ENCODE measurements at places on chromosomes 2 and 18.

GRCh38 chr2:37544591-37545031 lies 126.8 kb downstream of the CDC42EP3 start:
- DNase-seq: no peak

DNA sequence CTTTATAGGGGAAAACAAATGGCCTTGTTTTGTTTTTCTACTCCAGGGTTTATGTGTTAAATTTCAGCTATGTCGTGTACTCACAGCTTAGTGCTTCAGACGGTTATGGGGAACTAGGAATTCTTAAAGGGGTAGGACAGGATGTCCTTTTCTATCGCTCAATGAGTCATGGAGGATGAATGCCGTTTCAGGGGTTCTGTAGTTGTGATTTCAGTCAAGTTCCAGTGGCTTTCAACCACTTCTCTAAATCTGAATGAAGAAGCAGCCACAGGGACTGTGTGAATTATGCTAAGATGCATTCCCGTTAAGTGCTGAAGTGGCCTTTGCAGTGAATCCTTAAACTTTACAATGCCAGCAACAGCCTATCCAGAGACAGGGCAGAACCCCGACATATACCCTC lies 1231.7 kb upstream of the ZEB2 start:
- DNase-seq: no peak

GRCh38 chr2:108348816-108349570 lies 28.8 kb upstream of the SULT1C4 start:
- no peak for DNase-seq

- no peak for DNase-seq
Observed at GRCh38 chr2:132279344-132279743, 117.6 kb upstream of the ANKRD30BL start.

- DNase-seq: no peak
Observed at GRCh38 chr2:70714141-70714905, 53.7 kb downstream of the ADD2 start.

DNA sequence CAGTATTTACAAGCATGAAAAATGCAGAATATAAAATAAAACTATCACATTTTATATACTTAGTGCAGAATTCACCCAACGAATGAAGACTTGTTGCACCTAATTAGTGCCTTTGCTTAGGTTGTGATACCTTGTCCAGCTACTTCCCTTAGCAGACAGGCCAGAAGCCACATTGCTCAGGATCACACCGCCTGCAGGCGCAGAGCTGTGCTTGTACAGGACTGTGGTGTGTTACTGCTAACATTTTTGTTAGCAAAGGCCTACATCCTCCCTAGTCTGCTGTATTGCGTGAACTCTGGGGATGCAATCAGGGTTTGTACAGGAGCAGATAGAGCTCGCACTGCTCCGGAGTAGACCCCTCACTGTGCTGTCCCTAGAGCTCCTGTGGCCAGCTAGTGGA lies 336.9 kb downstream of the CBLN2 start:
- no peak for DNase-seq

- no peak for DNase-seq
Observed at GRCh38 chr2:129297430-129297829, 682.0 kb upstream of the RAB6C start.

GRCh38 chr2:7989823-7990222 lies 692.0 kb upstream of the ID2 start:
- DNase-seq: no peak

DNA sequence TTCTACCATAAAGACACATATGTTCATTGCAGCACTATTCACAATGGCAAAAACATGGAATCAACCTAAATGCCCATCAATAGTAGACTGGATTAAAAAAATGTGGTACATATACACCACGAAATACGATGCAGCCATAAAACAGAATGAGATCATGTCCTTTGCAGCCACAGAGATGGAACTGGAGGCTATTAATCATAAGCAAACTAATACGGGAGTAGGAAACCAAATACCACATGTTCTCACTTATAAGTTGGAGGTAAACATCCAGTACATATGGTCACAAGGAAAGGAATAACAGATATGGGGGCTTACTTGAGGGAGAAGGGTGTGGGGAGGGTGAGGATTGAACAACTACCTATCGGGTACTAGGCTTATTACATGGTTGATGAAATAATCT lies 7.7 kb downstream of the HMSD start:
- no peak for DNase-seq

- no peak for DNase-seq
Observed at GRCh38 chr2:20434588-20435294, 12.1 kb upstream of the RHOB start.

DNA sequence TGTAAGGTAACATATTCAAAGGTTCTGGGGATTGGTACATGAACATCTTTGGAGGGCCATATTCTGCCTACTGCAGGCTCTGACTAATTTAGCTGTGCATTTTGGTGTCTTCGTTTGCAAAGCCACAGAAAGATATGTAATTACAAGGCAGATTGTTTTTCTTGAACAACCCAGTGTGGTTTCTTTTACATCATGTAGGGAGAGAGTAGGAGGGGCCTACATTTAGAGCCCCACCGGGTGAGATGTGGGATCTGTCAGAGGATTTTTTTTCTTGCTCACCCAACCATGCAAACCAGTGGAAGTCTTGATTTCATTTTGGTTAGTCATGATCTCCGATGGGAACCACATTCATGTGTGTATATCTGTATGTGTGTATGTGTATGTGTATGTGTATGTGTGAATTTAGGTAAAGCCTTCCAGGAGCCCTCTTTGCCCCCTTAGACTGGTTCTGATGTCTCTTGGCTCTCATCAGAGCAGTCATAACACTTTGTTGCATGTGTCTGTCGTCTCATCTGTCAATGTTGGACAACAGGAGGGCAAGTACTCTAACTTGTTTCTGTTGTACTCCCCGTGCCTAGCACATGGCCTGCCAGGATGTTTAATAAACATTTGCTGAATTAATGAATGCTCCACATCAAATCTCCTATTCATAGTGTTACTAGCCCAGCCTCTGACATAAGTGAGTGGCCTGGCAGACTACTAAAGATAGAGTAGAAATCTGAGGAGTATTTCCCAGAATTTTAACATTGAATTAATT lies 239.9 kb downstream of the MTX2 start:
- DNase-seq: no peak

GRCh38 chr2:174125090-174125489 lies 123.2 kb downstream of the OLA1 start:
- DNase-seq: no peak

Data from stimulated activated CD8-positive, alpha-beta memory T cell treated with anti-CD3 and anti-CD28 coated beads, Interleukin-4, amount 100 ng/mL, for 4 hours (primary cell).